ENCODE measurements at places on chromosomes 7 and 10. TPM values are rescaled to one million over a fixed set of nuclear protein-coding genes. Genes with fewer than 3 reads are reported as not detected.

The EGR2 gene
- 0.92 TPM for total RNA-seq

DNA sequence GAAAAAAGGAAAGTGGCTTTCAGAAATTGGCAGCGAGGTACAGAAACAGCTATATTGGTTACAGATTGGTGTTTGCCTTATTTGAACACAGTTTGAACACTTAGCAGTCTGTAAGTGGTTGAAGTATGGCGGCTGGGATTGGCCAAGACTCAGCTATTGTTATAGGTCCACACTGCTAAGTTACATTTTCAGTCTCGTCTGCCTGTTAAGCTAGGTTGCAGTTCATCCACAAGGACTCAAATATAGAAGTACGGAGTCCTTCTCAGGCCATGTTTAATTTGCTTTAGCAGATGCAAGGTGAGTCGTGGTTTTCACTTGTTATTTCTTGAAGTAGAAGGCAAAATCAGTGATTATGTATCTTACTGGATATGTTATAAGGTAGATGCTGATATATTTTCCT lies 73.1 kb downstream of the STK31 start:
- H3K4me1 ChIP-seq, result no peaks in the 10 kb centered on the region
- H3K36me3 ChIP-seq, result no peaks in the 10 kb centered on the region
- DNase-seq, result no peak
- no peaks in the 10 kb centered on the region for H3K27me3 ChIP-seq
- no peak overlapping the region for H3K4me3 ChIP-seq

The SLC29A4 gene
- total RNA-seq, result 0.50 TPM

DNA sequence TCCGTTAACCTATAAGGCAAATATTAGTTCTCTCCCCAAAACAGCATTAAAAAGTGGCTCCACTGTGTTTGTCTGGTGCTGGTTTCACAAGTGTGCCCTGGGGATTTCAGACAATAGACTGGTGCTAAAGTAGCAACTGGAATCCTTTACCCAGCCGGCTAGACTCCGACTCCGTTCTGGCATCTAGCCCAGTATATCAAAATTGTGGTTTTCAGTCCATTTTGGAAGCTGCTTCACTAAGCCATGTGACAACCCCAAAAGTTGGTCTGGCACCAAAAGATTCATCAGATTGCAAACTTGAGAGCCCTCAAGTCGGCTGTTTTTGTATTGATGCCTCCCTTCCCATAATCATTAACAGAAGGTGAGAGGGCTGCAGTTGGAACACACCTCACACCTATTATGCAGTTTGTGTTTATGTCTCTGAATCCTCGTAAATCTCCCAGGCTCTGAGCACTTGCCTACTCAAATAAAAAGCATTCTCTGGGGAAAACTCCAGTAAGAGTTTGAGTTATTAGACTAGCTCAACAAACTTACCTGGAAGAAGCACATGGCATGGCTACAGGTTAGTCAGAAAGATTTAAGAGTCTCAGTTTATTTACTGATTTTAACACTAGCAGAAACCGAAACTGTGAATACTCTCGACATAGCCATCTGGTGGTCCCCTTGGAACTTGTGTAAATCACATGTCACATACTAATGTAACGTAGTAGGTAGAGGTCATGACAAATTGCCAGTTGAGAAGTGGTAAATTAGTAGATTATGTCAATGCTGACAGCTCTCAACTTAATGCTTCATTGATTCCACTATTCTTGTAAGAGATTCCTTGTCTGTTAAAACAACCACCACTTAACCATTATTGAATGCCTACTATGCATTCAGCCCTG lies 14.8 kb upstream of the WNT16 start:
- peaks cover 5% of the 10 kb centered on the region for H3K27me3 ChIP-seq
- H3K36me3 ChIP-seq, result no peaks in the 10 kb centered on the region
- no peak overlapping the region for H3K4me3 ChIP-seq
- H3K27ac ChIP-seq, result no peak overlapping the region
- no peak for DNase-seq

The MBL2 gene
- total RNA-seq, result not detected

- no peaks in the 10 kb centered on the region for H3K27me3 ChIP-seq
- no peak overlapping the region for H3K27ac ChIP-seq
- no peak overlapping the region for H3K4me3 ChIP-seq
- no peaks in the 10 kb centered on the region for H3K36me3 ChIP-seq
Observed at GRCh38 chr7:106570948-106571418, 90.0 kb downstream of the CCDC71L start.

- no peaks in the 10 kb centered on the region for H3K4me1 ChIP-seq
- no peak for DNase-seq
- no peak overlapping the region for H3K27ac ChIP-seq
- peaks cover 2% of the 10 kb centered on the region for H3K36me3 ChIP-seq
- H3K27me3 ChIP-seq, result peaks cover 3% of the 10 kb centered on the region
- H3K4me3 ChIP-seq, result no peak overlapping the region
Observed at GRCh38 chr7:132203021-132203420, 373.2 kb downstream of the PLXNA4 start.

DNA sequence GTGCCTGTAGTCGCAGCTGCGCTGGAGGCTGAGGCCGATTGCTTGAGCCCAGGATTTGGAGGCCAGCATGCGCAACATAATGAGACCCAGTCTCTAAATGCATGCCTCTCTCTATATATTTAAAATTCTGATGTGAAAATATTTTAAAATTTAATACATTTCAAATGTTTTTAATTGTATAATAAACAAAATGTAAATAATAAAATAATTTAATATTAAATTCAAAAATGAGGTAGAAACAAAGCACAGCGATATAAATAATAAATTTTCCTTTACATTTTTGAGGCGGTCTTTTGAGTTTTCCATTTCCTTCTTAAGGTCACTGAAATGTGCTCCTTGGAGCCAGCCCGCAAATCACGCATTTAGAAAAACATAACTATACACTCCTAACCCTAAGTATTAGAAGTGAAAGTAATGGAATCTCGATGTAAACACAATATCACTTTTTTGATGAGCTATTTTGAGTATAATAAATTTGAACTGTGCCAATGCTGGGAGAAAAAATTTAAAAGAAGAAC lies 523 bp upstream of the CDK1 start:
- H3K4me1 ChIP-seq, result peaks cover 35% of the 10 kb centered on the region
- peaks cover 32% of the 10 kb centered on the region for H3K36me3 ChIP-seq
- no peak for DNase-seq
- peak overlapping the region; percentile 100 for H3K27ac ChIP-seq
- H3K27me3 ChIP-seq, result no peaks in the 10 kb centered on the region

The ZNF425 gene
- 0.67 TPM for total RNA-seq

DNA sequence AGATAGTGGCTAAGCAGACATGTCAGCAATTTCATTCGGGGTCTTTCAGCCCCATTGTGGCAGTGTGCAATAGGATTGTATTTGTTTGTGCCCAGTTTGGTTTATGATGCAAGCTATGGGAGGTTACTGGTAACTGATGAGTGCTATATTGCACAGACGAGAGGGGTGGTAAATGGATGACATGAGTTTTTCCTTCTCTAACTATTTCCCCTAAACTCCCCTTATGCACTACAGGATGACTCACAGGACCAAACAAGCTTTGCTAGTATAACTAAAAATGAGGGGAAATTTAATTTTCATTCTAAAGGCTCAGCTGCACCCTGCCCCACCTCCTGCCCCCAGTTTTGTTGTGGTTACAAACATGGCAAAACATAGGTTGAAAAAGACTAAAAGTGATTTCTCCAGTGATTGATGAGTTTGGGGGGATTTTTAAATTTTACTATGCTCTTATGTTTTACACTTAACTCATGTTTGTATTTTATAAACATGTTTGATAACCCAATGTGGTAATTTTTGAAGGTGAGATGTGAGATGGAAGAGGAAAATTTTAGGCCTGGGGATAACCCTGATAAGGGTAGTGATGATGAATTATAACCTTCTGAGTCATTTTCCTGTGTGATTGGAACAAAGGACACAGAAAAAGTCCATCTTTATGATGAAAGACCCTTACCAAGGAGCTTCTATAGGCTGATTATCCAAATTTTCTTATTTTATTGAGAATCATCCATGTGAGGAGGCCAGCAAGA lies 60.8 kb upstream of the NAMPT start:
- peak overlapping the region; percentile 76 for H3K27ac ChIP-seq
- H3K4me1 ChIP-seq, result peaks cover 35% of the 10 kb centered on the region
- no peak for DNase-seq
- peaks cover 28% of the 10 kb centered on the region for H3K36me3 ChIP-seq
- H3K4me3 ChIP-seq, result no peak overlapping the region
- peaks cover 10% of the 10 kb centered on the region for H3K27me3 ChIP-seq

The CYP2W1 gene
- total RNA-seq, result not detected

GRCh38 chr7:156634117-156634516 lies 6.5 kb upstream of the RNF32 start:
- H3K36me3 ChIP-seq, result peaks cover 3% of the 10 kb centered on the region
- no peak for DNase-seq
- H3K27me3 ChIP-seq, result peaks cover 30% of the 10 kb centered on the region
- H3K27ac ChIP-seq, result no peak overlapping the region
- peaks cover 5% of the 10 kb centered on the region for H3K4me1 ChIP-seq

GRCh38 chr7:143980746-143981510 lies 19.2 kb upstream of the OR6B1 start:
- no peaks in the 10 kb centered on the region for H3K4me1 ChIP-seq
- H3K27ac ChIP-seq, result no peak overlapping the region
- no peak for DNase-seq
- no peak overlapping the region for H3K4me3 ChIP-seq
- no peaks in the 10 kb centered on the region for H3K36me3 ChIP-seq

The SFXN2 gene
- 23.6 TPM for total RNA-seq

The AOC1 gene
- total RNA-seq, result not detected

All from activated CD4-positive, alpha-beta T cell treated with anti-CD3 and anti-CD28 coated beads, Interleukin-2, amount 10 ng/mL, durations not matched to agents 7 days and 5 days (primary cell).